ENCODE measurements at places on chromosomes 3 and 15.

DNA sequence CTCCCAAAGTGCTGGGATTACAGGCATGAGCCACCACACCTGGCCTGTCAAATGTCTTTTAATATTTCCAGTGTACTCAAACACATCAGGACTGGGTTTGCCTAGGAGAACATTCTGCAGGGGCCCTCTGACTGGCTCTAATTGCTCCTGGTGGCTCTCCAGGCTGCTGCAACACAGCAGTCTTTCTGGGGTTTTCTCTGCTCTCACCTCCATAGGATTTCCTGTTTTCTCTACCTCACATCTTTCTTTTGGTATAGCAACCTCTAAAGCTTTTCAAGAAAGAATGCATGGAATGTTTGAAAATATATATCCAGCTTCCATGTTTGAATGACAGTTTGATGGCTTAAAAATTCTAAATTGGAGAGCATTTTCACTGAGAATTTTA lies 83.3 kb upstream of the IGSF10 start:
- no peak for DNase-seq

DNA sequence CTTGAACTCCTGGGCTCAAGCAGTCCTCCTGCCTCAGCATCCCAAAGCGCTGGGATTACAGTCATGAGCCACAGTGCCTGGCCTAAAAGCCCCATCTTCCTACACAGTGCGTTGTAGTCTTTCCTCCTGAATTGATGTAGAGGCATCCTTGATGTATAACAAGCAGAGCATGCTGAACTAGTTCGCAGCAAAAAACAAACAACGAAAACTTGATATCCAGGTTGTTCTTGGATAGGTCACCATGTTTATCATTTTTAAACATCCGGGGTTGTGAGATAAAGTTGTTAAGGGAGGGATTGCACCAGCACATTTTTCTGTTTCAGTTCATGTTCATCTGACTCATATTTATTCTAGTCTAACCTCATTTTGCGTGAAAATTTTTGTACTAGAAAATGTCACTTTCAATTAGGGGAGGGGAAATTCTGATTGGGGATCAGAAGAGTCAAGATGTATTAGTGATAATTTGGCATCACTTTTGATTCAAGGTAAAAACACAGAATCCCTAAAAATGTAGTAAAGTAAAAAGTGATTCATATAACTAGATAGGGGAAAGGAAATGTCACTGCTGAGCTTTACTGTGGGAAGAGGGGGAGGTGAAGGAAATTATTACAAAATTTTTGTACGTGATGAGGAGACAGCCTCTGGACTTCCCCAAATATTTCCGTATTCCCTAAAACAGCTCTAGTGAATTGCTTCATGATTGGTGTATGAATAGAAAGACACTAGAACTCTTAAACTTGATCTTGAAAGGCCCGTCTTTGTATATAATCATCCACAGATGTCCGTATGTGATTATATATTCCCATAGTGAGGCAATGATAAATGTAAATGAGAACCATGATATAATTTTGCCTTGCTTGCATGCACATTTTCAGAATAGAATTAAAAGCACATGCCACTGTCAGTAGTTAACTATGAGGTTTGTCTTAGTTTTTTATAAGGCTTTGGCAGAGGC lies 22.9 kb downstream of the RAB8B start:
- DNase-seq = no peak

DNA sequence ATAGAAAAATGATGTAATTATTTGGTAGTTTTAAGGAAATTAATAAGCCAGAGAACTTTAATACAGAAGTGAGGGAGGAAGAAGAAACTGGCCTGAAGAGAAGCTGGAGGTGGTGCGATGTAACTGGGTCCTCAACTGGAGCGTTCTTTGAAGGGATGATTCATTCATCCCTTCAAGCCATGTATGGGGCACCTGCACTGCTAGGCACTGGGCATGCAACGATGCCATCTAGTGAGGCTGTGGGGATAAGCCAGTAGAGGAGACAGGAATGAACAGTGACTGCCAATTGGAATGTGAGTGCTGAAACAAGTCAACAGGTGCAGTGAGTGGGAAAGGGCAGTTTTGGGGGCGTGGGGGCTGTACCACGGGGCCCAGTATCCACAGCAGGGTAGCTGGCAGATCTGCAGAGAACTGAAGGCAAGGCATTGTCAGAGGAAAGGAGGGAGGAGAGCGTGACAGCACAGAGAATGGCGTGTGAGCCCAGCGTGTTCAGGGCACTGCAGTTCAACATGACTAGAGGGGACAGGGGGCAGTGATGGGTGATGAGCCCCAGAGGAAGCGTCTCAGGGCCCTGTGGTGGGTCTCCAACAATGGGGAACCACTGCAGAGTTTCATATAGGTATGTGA lies 3.8 kb upstream of the KIF23 start:
- peak; percentile 58 for DNase-seq

GRCh38 chr3:141235661-141236171 lies 4.1 kb downstream of the PXYLP1 start:
- no peak for DNase-seq

GRCh38 chr3:142819179-142819578 lies 69.7 kb downstream of the PCOLCE2 start:
- DNase-seq = no peak

DNA sequence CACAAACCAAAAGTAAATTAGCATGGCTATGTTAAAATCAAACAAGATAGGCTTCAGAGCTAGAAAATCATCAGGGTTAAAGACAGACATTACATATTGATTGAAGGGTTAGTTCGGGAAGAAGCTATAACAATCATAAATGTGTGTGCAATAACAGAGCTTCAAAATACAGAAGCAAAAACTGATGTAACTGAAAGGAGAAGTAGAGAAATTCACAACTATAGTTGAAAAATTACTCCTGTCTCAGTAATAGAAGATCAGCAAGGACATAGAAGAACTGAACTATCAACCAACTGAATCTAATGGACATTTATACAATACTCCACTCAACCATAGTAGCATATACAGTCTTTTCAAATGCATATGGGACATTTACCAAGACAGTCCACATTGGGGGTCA lies 59.4 kb downstream of the MCTP2 start:
- no peak for DNase-seq

- DNase-seq = no peak
These were observed 143.1 kb downstream of the DIPK2A start for GRCh38 chr3:144114767-144115166.

GRCh38 chr3:2765002-2765579 lies 345.1 kb downstream of the IL5RA start:
- DNase-seq = no peak

GRCh38 chr15:66261056-66261455 lies 7.5 kb upstream of the MEGF11 start:
- no peak for DNase-seq

DNA sequence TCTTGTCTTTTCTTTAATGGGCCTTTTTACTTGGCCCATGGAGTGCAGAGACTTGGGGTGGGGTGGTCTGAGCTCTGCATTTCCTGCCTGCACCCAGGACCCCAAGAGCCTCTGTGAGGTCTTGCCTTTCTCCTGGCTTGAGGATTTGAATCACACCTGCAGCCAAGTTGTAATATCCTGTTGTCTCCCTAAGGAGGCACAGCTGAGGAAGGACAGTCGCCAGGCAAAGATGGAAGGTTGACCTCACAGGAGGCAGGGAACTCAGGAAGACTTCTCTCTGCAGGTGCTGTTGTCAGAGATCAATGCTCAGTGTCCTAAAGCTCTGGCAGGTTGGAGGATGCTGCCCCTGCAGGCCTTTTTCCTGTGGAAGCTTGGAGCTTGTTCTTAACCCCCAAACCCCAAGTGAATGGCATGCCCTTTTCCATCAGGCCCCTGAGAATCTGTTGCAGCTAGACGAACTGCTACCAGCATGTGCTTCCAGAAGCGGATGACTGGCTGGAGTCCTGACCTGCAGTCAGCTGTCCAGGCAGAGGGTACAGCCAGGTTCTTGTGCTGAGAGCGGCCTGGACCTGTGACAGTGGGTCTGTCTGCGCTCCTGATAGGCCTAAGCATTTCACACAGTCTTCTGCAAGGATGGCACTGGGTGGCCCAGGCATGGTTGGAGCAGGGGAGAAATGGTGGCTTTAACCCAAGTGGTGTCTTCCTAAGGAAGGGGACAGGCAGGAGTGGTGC lies 120.0 kb downstream of the EEFSEC start:
- no peak for DNase-seq

DNA sequence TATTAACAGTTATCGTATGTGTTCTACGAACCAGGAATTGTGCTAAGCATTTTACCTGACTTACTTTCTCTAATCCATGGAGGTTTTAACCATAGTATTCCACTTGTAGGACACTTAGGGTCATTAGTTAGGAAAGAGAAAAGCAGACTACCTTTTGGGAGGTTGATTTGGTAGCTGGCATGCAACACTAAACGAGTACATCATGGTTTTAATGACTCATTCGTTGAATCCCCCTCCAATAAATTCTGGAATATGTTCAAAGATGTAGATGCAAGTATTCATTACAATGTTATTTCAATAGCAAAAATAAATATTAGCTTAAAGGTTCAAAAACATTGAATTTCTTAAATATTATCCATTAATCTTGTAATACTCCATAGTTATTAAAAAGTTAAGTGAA lies 162.5 kb downstream of the FMN1 start:
- DNase-seq = no peak
